ENCODE measurements at places on chromosomes 16 and 17.
A peak's percentile ranks its signal among the peaks of the same experiment; 100 is the strongest.

DNA sequence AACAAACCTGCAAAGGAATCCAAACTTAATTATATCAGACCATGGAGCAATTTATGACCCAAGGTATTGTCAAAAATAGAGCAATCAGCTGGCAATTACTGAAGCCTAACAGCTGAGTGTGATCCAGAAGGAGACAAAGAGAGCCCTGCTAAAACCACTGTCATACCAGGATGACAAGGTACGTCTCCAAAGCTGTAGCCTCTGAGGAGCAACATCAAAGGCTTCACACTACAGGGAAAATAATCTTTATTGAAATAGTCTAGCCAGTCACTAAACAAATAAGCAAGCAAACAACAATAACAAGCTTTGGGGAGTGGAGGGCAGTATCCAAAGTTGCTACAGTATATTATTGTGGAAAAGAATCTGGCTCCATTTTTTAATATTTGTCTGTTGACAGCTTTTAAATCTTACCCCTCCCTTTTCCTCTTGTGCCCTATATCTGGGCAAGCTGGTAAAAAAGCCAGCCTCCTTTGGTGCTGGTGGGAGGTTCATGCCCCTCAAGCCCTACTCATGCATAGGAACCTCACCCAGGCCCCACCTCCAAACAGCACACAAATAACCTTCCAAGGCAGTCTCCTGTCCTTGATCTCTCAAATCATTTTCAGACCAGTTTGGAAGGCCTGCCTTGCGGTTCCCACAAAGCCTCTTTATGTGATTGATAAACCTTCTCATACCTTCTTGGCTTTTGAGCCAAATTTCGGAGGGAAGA is 73.7 kb downstream of the ITFG1 start:
- H3K36me3 ChIP-seq, result no peaks in the 10 kb centered on the region
- H3K27me3 ChIP-seq, result no peaks in the 10 kb centered on the region
- H3K4me3 ChIP-seq, result no peak overlapping the region
- no peak overlapping the region for H3K27ac ChIP-seq

DNA sequence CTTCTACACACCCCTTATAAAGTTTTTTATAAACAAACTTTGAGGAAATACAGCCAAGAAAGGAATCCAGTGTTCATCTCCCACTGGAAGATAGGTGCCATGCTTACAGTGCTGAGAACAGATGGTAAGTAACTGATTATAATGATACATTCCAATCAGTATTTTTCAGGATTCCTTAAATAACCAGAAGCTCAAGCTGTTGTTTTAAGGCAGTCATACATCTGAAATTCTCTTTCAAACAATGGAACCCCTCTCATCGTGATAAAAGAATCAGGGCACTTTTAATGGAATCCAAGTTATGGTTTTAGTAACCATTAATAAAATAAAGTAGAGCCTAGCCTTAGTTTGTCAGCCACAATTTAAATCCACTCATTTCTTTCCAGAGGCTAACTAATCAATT is 56.1 kb upstream of the STAC2 start:
- DNase-seq, result peak; percentile 71
- peak overlapping the region; percentile 80 for H3K27ac ChIP-seq
- H3K4me3 ChIP-seq, result no peak overlapping the region
- H3K27me3 ChIP-seq, result no peaks in the 10 kb centered on the region
- no peaks in the 10 kb centered on the region for H3K36me3 ChIP-seq

DNA sequence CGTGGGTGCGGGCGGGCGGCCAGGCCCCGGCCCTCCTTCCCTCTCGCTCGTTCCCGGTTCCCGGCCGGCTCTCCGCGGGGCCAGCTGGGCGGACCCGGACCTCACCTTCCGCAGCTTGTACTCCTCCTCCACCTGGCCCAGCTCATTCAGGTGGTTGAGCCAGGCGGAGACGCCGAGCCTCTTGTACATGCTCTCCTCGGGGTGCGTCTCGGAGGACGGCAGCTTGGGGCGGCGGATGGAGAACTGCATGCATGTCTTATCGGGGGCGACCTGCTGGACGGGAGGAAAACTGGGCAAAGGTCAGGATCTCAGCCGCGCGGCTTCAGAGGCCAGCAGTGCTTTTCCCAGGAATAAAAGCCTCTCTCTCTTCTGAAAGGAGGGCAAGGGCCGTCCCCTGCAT is 85.4 kb downstream of the TBC1D16 start:
- H3K36me3 ChIP-seq, result no peaks in the 10 kb centered on the region
- peaks cover 54% of the 10 kb centered on the region for H3K4me1 ChIP-seq
- no peak overlapping the region for H3K4me3 ChIP-seq
- H3K27ac ChIP-seq, result no peak overlapping the region
- no peak for DNase-seq

GRCh38 chr16:58243528-58244004 is 45.7 kb upstream of the CSNK2A2 start:
- H3K27me3 ChIP-seq, result peaks cover 22% of the 10 kb centered on the region
- no peaks in the 10 kb centered on the region for H3K36me3 ChIP-seq
- no peak for DNase-seq
- no peak overlapping the region for H3K4me3 ChIP-seq
- H3K4me1 ChIP-seq, result no peaks in the 10 kb centered on the region

DNA sequence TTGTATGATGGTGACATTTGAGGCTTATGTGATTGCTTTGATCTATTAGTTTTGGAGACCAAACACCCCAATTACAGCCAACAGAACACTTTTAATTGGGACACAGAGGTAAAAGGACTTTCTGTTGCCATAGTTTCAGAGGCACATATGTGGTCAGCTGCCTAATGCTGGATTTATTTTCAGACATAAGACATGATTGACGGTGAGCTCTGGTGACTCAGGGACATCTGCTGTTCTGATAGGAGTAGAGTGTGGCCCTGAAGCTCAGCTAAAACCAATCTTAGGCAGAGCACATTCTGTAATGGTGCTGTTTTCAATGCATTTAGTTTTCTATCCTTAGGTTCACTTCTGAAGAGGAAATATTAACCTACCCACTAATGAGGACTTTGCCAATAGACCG is 247.1 kb downstream of the UTP18 start:
- H3K27me3 ChIP-seq, result no peaks in the 10 kb centered on the region
- no peak overlapping the region for H3K4me3 ChIP-seq
- H3K4me1 ChIP-seq, result no peaks in the 10 kb centered on the region
- no peak overlapping the region for H3K27ac ChIP-seq

GRCh38 chr16:8889893-8890548 is 7.9 kb downstream of the LITAFD start:
- DNase-seq, result no peak
- H3K4me1 ChIP-seq, result peaks cover 38% of the 10 kb centered on the region
- no peak overlapping the region for H3K4me3 ChIP-seq
- H3K27me3 ChIP-seq, result no peaks in the 10 kb centered on the region
- no peak overlapping the region for H3K27ac ChIP-seq
- H3K36me3 ChIP-seq, result peaks cover 21% of the 10 kb centered on the region

DNA sequence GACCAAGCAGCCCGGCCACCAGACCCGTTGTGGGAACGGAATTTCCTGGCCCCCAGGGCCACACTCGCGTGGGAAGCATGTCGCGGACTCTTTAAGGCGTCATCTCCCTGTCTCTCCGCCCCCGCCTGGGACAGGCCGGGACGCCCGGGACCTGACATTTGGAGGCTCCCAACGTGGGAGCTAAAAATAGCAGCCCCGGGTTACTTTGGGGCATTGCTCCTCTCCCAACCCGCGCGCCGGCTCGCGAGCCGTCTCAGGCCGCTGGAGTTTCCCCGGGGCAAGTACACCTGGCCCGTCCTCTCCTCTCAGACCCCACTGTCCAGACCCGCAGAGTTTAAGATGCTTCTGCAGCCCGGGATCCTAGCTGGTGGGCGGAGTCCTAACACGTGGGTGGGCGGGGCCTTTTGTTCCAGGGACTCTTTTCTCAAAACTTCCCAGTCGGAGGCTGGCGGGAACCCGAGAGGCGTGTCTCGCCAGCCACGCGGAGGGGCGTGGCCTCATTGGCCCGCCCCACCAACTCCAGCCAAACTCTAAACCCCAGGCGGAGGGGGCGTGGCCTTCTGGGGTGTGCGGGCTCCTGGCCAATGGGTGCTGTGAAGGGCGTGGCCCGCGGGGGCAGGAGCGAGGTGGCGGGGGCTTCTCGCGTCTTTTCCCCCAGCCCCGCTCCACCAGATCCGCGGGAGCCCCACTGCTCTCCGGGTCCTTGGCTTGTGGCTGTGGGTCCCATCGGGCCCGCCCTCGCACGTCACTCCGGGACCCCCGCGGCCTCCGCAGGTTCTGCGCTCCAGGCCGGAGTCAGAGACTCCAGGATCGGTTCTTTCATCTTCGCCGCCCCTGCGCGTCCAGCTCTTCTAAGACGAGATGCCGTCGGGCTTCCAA is at the start of gene SLC2A4:
TSS of gene SLC2A4 (plus strand) at position 645 of the 879 bp plus-strand sequence. CDS start at position 862, 217 bp downstream.
- peaks cover 22% of the 10 kb centered on the region for H3K27me3 ChIP-seq
- H3K4me3 ChIP-seq, result peak within 1 kb of the TSS; percentile 53
- H3K36me3 ChIP-seq, result no peaks in the 10 kb centered on the region
- DNase-seq, result peak; percentile 64
- peaks cover 14% of the 10 kb centered on the region for H3K4me1 ChIP-seq
- H3K27ac ChIP-seq, result peak within 1 kb of the TSS; percentile 35

DNA sequence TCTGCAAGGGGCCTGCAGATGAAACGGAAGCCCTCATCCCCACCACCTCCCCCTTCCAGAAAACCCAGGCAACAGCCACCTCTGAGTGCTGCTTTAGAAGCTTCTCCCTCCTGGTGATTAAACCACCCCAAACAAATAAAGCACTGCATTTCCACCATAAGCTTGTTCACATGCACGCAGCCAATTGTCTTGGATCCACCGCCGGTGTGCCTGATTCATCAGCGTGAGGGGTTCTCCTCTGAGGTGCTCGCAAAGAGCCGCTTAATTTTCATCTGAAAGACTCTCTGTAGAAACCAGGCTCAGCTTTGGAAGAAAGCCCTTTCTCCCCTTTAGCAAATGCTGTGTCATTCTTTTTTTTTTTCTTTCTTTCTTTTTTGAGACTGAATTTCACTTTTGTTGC is 155.2 kb upstream of the EEF2KMT start:
- no peak overlapping the region for H3K27ac ChIP-seq
- no peaks in the 10 kb centered on the region for H3K4me1 ChIP-seq
- no peak for DNase-seq
- H3K27me3 ChIP-seq, result no peaks in the 10 kb centered on the region
- H3K4me3 ChIP-seq, result no peak overlapping the region

DNA sequence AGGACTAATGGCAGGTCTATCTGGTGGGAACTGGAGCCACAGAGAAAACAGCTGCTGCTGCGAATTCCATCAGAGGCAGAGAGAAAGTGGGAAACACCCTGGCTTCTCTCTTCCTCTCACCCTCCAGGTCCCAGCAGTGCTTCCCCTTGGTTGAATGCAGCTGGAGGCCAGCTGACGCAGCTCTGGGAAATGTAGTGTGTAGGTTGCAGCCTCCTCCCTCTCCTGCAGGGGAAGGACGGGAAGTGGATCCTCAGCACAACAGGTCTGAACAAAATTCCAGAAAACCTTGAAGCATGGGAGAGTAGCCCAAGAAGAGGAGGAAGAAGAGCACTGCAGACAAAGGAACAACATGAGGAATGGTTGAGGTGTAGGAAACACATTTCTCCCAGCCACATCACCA is 67.8 kb upstream of the MMP2 start:
- DNase-seq, result no peak
- no peaks in the 10 kb centered on the region for H3K4me1 ChIP-seq
- H3K36me3 ChIP-seq, result no peaks in the 10 kb centered on the region
- no peaks in the 10 kb centered on the region for H3K27me3 ChIP-seq

DNA sequence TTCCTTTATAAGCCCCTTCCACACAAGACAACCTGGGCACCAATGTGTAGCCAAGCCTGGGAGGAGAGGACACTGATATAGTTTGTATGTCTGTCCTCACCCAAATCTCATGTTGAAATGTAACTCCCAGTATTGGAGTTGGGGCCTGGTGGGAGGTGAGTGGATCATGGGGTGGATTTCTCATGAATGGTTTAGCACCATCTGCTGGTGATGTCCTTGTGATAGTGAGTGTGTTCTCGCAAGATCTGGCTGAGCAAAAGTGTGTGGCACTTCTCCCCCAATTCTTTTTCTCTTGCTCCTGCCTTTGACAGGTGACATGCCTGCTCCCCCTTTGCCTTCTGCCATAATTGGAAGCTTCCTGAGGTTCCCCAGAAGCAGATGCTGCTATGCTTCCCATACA is 135.8 kb downstream of the USP31 start:
- no peak for DNase-seq
- H3K27ac ChIP-seq, result no peak overlapping the region
- H3K4me1 ChIP-seq, result no peaks in the 10 kb centered on the region
- no peaks in the 10 kb centered on the region for H3K36me3 ChIP-seq
- H3K4me3 ChIP-seq, result no peak overlapping the region

- no peak overlapping the region for H3K4me3 ChIP-seq
- H3K27me3 ChIP-seq, result no peaks in the 10 kb centered on the region
- no peaks in the 10 kb centered on the region for H3K4me1 ChIP-seq
- H3K27ac ChIP-seq, result no peak overlapping the region
These were observed 437.6 kb downstream of the MAF start for GRCh38 chr16:79162977-79163376.

- H3K36me3 ChIP-seq, result peaks cover 9% of the 10 kb centered on the region
- H3K27ac ChIP-seq, result no peak overlapping the region
- no peak for DNase-seq
- H3K27me3 ChIP-seq, result no peaks in the 10 kb centered on the region
- H3K4me3 ChIP-seq, result no peak overlapping the region
These were observed 27.6 kb downstream of the SLC38A10 start for GRCh38 chr17:81267390-81268067.

- no peaks in the 10 kb centered on the region for H3K27me3 ChIP-seq
- H3K4me1 ChIP-seq, result peaks cover 22% of the 10 kb centered on the region
- peak overlapping the region; percentile 24 for H3K27ac ChIP-seq
- no peak for DNase-seq
These were observed 115.9 kb downstream of the ZFHX3 start for GRCh38 chr16:72932050-72932449.

- H3K36me3 ChIP-seq, result peaks cover 29% of the 10 kb centered on the region
- no peak for DNase-seq
- H3K4me1 ChIP-seq, result peaks cover 3% of the 10 kb centered on the region
- H3K27me3 ChIP-seq, result no peaks in the 10 kb centered on the region
- H3K27ac ChIP-seq, result no peak overlapping the region
- H3K4me3 ChIP-seq, result no peak overlapping the region
These were observed 22.7 kb upstream of the TMEM101 start for GRCh38 chr17:44037471-44037870.

DNA sequence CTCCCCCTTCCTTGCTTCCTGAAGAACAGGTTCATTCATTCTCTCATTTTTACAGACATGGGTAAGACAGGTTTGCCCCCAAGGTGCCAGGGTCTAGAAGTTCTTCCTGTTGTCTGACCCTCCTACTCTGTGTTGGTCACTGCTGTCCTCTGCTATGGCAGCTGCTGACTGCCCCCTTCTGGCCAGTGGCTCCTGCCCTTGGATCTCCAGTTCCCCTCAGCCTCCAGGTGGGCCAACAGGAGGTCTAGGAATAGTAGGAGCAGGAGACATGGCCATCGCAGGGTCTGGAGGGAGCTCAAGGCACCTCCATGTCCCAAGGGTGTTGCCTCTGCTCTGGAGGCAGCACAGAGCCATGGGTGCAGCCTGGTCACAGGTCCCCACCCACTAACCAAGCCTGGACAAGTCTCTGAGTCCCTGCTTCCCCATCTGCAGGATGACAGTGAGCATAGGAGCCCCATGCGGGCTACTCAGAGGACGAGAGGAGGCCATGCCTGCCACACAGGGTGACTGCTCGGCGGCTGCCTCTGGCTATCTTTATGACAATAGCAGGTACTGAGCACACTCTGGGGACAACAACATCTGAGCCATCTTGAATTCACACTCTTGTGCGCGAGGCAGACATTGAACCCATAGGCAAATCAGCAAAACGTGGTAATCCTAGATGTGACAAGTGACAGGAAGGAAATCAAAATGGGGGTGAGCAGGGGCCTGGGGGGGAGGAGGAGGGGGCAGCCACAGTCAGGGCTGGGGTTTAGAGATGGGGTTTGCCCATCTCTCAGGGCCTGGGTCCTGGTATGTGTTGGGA is 27.0 kb upstream of the NXPH3 start:
- no peak overlapping the region for H3K4me3 ChIP-seq
- H3K4me1 ChIP-seq, result no peaks in the 10 kb centered on the region
- DNase-seq, result no peak
- H3K27ac ChIP-seq, result no peak overlapping the region
- H3K36me3 ChIP-seq, result no peaks in the 10 kb centered on the region
